ENCODE measurements at places on chromosomes 4 and X. TPM values are rescaled to one million over a fixed set of nuclear protein-coding genes. Genes with fewer than 3 reads are reported as not detected.
A peak's percentile ranks its signal among the peaks of the same experiment; 100 is the strongest.

- no peak for DNase-seq
Observed at GRCh38 chr4:2634014-2634413, 97.6 kb downstream of the FAM193A start.

- no peak for DNase-seq
Observed at GRCh38 chr4:83503974-83504373, 19.1 kb upstream of the ABRAXAS1 start.

Gene LAMTOR3
- 117 TPM for total RNA-seq

- peak; percentile 70 for DNase-seq
Observed at GRCh38 chr4:148431401-148431800, 10.8 kb downstream of the NR3C2 start.

DNA sequence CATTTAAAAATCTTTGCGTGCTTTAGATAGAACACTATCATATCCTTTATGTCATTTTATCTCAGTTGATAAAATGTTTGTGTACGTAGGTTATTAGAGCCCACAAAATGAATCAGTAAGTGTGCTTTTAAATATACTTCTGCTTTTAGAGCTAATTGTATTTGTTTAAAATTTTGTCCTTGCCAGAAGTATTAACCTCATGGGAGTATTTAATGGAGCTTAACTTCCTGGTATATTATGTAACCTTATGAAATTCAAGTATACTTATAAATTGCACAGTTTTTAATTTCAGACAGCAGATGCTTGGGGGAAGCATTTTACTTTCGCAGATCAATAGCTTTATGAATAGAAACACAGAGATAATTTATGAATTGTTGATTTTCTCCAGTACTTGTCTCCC is 90.2 kb downstream of the DIPK2B start:
- no peak for DNase-seq
